ENCODE measurements at places on chromosomes 16 and 17.
A peak's percentile ranks its signal among the peaks of the same experiment; 100 is the strongest.

GRCh38 chr17:81741049-81741593, 29.0 kb downstream of the SLC25A10 start:
- no peak for DNase-seq

GRCh38 chr17:9050801-9051401, 29.6 kb downstream of the NTN1 start:
- no peak for DNase-seq

DNA sequence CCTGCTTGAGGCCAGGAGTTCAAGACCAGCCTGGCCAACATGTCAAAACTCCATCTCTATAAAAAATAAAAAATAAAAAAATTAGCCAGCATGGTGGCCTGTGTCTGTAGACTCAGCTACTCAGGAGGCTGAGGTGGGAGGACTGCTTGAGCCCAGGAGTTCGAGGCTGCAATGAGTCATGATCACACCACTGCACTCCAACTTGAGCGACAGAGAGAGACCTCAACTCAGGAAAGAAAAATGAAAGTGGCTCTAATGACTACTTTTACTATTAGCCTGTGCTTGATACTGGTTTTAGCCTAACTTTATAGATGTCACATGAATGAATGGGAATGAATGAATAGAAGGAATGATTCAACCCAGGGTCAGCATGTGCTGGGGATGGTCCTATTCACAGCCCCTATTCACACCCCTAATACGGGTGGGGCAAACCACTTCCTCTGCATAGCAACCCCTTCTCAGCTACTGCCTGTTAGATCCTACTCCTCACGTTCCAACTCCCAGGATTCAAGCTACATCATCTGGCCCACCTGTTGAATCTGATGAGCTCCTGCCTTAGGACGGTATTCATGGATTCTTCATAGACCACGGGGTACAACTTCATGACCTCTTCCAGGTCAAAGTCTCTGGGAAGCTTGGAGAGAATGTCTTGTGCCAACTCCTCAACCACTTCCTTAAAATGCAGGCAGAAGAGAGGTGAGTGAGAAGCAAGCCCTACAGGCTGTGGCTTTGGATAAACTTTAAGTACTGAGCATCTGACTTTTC, 40.5 kb downstream of the LYRM1 start:
- no peak for DNase-seq

- peak; percentile 60 for DNase-seq
Observed at GRCh38 chr16:81797443-81797842, 18.4 kb downstream of the PLCG2 start.

DNA sequence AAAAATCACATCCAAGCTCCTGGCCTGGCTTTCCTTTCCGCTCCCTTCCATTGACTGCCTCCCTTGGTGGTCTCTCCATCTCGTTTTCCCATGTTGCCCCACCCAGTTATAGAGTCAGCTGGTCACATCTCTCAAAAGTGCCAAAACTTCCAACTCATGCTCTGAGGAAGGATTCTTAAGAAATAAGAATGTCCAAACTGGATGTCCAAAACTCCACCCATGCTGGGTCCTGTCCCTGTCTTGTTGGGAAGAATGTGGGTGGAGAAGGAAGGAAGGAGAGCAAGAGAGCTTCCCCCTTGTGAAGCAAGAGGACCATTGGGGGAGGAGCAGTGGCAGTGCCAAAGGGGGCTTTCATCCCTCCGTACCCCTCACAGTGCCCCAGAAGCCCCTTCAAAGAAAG, 44.6 kb upstream of the MAP3K14 start:
- DNase-seq = no peak

DNA sequence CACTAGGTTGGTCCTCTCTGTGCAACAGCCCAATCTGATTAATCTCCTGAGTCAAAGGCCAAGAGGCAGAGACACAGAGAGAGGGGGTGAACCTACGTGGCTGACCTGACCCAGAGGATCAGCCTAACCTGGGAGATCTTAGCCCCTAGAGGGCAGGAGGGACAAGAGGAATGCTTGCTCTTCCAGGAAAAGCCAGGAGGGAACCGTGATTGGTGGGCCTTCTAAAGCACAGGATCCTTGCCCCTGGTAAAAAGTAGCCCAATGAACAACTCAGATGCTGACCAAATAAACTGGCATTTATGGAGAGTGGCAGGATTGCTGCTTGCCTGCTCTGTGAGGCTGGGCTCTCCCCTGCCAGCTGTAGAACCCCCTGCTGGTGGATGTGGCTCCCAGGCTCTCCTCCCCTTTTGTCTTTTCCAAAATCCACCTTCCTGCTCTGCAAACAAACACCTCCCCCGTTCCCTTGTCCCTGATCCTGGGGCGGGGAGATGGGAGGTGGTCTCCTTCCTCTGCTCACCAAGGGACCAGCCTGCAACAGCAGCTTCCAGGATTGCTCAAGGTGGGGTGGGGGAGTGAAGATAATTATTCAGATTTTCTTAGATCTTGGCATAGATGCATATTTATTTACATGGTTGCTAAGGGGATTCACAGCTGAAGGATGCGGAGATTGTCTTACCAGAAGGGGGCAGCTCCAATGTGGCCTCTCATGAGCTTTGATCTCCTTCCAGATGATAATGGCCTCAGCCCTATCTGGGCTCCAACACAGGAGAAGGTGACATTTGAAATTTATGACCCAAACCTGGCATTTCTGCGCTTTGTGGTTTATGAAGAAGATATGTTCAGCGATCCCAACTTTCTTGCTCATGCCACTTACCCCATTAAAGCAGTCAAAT, 71.9 kb downstream of the SDR42E1 start:
- DNase-seq = no peak

- DNase-seq = no peak
Observed at GRCh38 chr17:27848931-27849330, 44.2 kb downstream of the LYRM9 start.

GRCh38 chr17:38333635-38334295, 10.0 kb downstream of the GPR179 start:
- peak; percentile 68 for DNase-seq
